Vagina (tissue), 2 donors: ENCODE measurements at places on chromosomes 12 and 14. TPM values are rescaled to one million over a fixed set of nuclear protein-coding genes. Genes with fewer than 3 reads are reported as not detected.

GRCh38 chr12:2244013-2244861 is 191.4 kb downstream of the CACNA1C start:
- no peak for DNase-seq

GRCh38 chr12:77754086-77754485 is 76.6 kb upstream of the NAV3 start:
- DNase-seq: no peak

DNA sequence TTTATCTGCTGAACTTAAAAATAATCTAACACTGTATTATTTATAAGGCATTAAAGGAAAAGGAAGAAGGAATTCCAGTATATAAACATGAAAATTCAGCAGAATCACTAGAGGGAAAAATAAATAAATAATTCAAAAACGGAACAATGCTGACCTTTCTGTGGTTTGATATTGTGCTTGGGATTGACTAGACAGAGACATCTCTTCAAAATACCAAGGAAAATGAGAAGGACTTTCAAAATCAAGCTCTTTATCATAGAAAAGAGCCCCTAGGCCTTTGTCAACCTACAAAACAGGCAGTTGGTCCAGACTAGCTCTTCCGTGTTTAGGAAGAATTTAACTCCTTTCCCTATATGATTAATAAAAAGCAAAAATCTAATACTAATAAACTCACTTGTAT is 6.3 kb upstream of the FLRT2 start:
- DNase-seq: no peak

The TSPAN19 gene
- total RNA-seq: not detected

DNA sequence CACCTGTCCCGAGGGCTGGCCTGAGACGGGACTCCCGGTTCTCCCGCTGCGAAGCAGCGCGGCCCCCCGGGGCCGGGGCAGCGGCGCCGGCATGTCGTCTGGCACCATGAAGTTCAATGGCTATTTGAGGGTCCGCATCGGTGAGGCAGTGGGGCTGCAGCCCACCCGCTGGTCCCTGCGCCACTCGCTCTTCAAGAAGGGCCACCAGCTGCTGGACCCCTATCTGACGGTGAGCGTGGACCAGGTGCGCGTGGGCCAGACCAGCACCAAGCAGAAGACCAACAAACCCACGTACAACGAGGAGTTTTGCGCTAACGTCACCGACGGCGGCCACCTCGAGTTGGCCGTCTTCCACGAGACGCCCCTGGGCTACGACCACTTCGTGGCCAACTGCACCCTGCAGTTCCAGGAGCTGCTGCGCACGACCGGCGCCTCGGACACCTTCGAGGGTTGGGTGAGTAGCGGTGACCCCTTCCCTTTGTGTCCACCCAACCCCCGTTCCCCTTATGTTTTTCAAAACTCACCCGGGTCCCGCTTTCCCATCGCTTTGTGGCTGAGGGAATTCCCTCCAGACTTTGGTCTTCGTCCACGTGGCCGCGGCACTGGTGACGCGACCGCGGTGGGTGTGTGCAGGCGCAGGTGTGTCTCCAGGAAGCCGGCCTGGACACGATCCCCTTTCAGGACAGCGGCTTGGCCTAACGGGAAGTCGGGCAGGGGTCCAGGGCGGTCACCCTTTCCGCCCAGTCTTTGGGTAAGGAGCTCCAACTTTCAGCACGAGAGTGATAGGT is 826 bp downstream of the PRKCH start:
- DNase-seq: no peak

The GPR84 gene
- total RNA-seq: not detected

DNA sequence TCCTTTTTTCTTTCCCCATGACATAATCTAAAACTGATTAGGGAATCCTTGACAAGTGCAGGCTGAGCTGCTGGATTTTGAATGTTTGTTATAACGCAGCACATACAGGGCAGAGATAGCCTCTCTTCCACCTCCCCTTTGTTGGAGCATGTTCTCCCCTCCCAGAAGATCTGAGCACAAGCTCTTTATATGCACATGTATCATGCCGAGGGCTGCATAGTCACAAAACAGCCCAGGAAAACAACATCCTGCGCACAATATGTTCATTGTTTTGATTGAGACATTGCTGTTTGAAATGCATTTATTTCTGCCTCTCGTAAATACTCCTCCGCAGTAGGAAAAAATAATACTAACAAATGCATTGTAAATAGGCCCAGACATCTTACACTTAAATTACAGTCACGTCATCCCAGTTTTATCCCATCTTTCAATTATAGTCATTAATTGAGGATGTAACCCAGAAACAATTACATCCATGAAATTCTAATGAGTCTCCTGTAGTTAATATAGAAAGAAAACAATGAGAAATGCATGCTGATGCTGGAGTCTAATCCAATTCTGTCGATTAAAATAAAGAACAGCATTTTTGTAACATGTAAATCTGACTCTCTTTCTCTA is 401.8 kb downstream of the BTG1 start:
- DNase-seq: no peak
